CD4-positive, alpha-beta T cell treated with Interleukin-4 for 1 hour (primary cell): ENCODE measurements at places on chromosomes 6 and 20.

GRCh38 chr20:8946036-8946940, 122.6 kb upstream of the PLCB4 start:
- no peak for DNase-seq

GRCh38 chr6:18243302-18243893, 20.9 kb downstream of the DEK start:
- no peak for DNase-seq

- no peak for DNase-seq
Observed at GRCh38 chr20:41170386-41171105, 33.2 kb downstream of the PLCG1 start.

GRCh38 chr6:118740372-118740771, 89.0 kb upstream of the CEP85L start:
- no peak for DNase-seq
